OCI-M1 (cell line): ENCODE measurements at places on chromosomes 5 and 9.

DNA sequence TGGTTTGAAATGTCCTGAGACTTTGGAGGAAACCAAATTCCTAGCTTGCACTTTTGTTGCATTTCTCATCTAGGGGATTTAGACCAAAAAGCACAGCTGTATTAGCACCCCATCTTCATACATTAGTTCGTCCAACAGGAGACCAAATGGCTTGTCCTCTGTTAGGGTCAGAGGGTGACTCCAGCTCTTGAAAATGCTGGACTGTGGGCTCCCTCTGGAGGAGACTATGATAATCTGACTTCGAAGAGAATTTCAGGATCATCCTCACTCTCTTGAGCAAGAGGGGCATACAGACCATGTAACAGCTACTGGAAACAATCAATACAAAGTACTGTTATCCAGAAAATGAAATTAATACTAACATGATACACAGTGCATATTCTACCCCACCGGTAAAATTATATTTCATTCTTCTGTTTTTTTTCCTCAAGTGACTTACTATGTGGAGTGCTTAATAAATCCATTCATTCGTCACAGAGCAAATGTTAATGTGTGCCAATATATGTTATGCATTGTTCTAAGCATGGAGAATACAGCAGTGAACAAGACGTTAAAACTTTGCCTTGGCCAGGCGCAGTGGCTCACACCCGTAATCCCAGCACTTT is 63.7 kb upstream of the PPP2CA start:
- peak; percentile 84 for DNase-seq

- DNase-seq = no peak
Observed at GRCh38 chr5:84725946-84726570, 341.4 kb upstream of the EDIL3 start.

GRCh38 chr9:34985311-34985899 is 4.1 kb upstream of the DNAJB5 start:
- DNase-seq = peak; percentile 80

- DNase-seq = no peak
Observed at GRCh38 chr5:79959407-79959806, 31.7 kb downstream of the MTX3 start.

DNA sequence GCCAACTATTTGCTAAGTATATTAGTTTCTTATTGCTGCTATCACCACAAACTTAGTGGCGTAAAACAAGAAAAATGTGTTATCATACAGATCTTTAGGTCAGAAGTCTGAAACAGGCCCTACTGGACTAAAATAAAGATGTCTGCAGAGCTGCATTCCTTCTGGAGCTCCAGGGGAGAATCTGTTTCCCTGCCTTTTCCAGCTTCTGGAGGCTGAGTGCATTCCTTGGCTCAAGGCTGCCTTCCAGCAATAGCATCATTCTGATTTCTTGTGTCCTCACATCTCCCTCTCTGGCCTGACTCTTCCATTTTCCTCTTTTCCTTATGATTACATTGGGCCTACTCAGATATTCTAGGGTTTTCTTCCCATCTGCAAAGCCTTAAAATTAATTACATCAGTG is 15.9 kb downstream of the MAN2A1 start:
- DNase-seq = no peak

DNA sequence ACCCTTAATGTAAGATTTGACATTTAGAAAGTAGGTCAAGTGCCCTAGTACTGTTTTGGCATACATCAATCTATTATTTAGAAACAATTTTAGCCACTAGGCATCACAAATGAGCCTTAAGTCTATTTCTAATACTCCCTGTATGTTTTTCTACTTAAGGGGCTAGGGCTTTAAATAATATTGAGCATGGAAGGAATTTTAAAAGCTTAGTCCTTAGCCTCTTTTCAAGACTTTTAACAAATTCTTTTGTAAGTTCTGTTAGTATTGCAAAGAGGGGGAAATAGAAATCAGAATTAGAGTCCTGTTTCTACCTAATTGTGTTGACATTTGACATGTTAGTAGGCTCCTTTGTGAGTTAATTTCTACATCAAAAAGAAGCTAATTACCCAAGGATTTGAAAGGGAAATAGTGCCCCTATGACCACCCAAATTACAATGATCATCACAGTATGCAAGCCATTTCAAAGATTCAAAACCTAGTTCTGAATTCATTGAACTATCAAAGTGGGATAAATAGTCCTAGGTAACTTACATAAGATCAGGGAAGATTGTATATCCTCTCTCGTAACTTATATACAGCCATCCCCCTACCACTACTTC is 647.8 kb upstream of the ACO1 start:
- DNase-seq = no peak

DNA sequence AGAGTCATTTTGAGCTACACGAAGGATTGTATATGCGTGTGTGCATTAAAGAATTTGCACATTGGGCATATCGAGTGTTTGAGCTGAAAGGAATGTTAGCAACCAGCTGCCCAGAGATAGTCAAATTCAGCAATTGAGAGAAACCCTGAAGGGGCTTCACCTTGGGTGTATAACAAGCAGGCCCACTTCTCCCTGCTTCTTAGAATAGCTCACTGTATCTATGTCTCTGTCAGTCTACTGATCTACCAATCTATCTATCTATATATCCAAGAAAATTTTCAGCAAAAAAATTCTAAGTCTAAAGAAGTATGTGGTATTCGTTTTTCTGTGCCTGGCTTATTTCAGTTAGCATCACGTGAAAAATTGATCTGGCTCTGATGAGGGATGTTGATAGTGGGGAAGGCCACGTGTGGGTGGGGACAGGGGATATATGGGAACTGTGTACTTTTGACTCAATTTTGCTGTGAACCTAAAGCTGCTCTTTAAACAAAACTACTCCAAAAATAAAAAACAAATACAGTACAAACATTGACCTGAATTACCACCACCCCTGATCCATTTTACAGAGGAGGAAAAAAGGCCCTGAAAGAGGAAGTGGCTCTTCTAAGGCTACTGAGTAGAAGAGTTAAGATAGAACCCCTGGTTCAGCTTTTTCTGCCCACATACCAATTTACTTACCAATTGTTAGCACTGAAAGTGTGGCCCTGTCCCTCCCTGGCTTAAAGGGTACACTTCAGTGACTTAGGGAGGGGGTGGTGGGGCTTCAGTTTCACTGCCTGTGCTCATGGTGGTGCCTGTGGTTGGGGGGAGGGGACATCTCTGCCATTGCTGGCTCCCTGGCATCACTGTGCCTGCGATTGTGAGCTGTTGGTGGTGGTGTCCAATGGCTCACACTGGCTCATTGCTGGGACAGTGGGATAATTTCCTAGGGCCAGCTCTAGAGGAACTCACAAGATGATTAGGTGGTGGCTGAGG is 141.8 kb downstream of the DOCK2 start:
- peak; percentile 68 for DNase-seq

GRCh38 chr5:149108651-149109280 is 32.5 kb upstream of the ABLIM3 start:
- no peak for DNase-seq

DNA sequence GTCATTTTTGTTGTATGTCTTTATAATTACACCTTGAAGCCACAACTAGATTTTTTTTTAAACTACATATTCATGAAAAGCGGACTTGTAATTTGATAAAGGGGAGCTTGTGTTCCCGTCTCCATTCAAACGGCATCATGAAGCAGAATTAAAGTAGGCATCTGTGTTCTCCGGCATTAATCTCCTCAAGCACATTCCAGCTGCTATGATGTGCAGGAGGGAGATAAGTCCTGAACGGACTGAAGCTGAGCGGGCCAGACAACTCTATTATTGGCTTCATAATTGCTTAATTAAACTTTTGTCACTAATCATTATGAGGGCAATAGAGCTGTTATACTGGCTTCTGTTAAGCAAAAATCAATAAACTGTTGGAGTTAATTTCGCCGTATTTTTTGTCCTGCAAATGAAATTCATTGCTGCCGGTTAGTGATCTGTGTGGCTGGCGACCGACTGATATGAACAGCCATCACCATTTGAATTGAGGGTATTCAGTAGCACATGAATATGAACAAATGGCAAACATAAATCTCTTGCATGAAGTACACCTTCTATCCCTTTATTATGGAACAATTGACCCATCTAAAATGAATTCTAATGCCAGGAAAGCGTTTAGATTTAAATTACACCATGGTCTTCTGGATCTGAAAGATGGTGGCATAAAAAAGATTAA is 408.8 kb upstream of the IRX1 start:
- no peak for DNase-seq

DNA sequence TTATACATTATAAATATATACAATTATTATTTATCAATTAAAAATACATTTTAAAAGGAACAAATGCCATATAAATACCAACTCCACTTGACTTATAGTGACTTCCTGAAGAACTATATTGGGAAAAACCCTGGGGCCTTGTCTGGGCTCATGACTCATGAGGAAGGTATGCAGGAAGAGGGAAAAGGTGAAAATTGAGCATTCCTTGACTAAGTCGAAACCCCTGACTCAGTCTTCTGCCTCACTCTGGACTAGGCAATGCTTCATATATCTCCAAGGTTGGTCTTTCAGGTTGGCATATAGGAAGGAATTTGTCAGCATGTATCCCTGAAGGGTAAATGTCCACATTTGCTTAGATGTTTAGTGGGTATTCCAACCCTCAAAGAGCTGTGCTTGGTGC is 78.5 kb downstream of the SH3TC2 start:
- no peak for DNase-seq

- DNase-seq = peak; percentile 38
Observed at GRCh38 chr5:6408627-6409446, 30.5 kb upstream of the MED10 start.

DNA sequence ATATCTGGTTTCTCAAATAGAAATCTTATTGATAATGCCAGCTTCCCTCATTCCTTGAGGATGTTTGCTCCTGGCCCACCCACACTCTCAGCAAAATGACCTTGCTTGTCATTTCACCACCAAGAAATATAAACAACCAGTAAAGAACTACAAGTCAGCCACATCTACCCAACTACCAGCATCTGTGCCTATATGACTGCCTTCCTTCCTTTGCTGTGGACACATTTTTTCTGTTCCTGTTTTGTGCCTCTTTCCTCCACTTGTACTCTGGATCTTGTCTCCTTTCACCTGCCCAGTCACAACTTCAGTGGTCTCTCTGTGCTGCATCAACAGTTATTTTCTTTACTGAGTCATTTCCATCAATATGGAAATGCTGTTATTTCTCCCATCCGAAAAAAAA is 20.3 kb downstream of the KIF2A start:
- no peak for DNase-seq

DNA sequence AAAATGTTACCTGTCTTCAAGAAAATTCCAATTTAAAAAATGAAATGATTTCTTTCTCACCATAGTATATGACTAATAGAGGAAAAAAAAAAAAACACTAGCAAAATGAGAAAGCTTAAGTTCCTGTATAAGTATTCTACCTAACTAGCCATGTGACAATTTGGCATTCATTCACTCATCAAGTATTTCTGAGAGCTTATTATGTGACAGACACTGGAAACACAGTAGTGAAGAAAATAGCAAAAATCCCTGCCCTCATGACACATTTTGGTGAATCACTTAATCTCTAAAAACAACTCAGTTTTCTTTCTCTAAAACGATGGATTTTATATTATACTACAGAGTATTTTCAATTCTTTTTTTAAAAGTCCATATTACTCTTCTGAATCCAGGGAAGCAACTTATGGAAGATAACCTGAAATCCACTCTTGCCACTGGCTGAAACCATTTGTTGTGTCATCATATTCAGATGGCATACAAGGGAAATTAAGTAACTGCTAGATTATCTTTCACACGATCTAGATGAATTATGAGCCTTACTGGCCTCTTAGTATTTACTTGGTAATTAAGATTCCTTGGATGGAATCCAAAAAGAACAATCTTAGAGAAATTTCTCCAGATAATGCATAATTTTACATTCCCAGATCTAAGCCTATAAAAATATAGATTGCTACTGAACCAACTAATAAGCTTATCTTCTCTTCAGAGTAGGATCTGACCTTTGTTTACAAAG is 5.5 kb downstream of the PTBP3 start:
- DNase-seq = peak; percentile 36

- DNase-seq = no peak
Observed at GRCh38 chr9:93510041-93510440, 56.7 kb upstream of the FAM120AOS start.

DNA sequence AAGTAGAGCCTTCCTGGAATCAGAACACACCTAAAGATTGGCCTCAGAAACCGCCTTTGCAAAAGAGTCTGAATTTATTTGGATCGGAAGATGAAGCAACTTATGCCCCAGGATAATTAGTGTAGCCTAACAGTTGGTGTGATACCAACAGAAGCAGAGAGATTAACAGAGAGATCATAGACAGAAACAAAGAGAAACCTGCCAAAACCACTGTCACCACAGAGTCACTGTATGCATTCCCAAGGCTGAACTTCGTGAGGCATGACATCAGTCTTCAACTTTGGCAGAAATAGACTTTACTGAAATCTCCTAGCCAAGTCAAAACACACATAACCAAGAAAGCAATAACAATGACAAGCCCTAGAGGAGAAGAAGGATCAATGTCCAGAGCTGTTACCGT is 361.8 kb downstream of the ELAVL2 start:
- DNase-seq = peak; percentile 63

- no peak for DNase-seq
Observed at GRCh38 chr9:114055061-114055460, 23.0 kb downstream of the AMBP start.
